ENCODE measurements at places on chromosomes 7 and 10. TPM values are rescaled to one million over a fixed set of nuclear protein-coding genes. Genes with fewer than 3 reads are reported as not detected.

Gene ZNF394
- total RNA-seq: 17.3 TPM

Gene PCDH15
- total RNA-seq: 0.68 TPM

- no peak for DNase-seq
Observed at GRCh38 chr10:1406132-1406966, 331.0 kb downstream of the ADARB2 start.

GRCh38 chr7:117297606-117298005, 25.3 kb downstream of the WNT2 start:
- no peak for DNase-seq

DNA sequence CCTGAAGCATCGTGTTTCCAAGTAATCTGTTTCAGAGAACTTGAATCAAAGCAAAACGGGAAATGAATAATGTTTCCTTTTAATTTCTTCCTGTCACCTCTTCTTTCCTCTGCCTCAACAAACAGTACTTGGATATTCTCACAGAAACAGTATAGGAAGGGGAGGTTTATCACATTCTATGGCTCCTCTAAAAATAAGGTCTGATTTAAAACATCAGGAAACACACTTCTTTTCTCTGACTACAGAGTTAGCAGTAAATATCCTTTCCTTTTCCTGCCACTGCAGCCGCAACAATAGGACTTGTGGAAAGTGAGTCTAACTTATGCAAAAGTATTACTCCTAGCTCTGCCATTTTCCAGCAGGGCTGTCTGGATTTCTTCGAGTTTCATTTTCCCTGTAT, 62.3 kb downstream of the CH25H start:
- no peak for DNase-seq
